ENCODE measurements at places on chromosomes 1 and 21.
A peak's percentile ranks its signal among the peaks of the same experiment; 100 is the strongest.

DNA sequence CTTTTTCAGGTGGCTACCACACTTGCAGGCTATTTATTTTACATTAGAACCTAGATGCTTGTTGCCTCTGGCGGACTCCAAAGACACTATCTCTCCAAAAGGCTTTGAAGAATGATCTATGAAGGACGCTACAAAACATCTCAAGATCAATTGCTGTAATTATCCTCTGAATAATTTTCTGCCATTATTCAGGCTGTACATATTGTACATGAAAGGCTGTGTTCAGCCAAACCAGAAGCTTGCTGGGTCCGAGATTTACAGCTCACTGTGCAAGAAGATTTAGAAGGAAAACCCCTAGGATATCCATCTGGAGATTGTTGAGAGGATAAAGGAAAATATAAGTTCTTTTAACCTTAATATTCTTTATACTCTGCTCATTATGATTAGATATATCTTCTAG is 523.6 kb upstream of the PLXNA2 start:
- no peak for DNase-seq

- no peak for DNase-seq
Measured at GRCh38 chr21:44880405-44881197, 7.1 kb upstream of the PTTG1IP start.

GRCh38 chr1:30036229-30036547 is 687.2 kb downstream of the MATN1 start:
- DNase-seq: no peak

DNA sequence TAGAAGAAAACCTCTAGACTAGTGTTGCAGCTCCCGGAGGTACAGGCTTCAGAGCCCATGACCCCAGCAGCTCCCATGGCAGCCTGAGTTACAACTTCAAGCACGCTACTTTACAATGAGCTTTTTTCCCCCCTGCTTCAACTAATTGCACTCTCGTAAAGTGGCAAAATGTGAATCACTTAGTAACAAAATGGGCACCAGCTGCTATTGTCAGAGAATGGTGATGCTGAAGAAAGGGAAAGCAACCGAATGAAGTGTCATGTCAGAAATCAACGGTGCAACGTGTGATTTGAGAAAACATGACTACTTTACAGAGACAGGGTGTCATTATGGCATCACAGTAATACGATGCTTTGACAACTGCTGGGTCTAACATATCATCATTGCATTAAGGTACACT is 40.5 kb downstream of the ESRRG start:
- DNase-seq: no peak

- no peak for DNase-seq
Measured at GRCh38 chr21:37863842-37864241, 52.4 kb downstream of the KCNJ6 start.

GRCh38 chr1:197451381-197451780 is 183.3 kb downstream of the CRB1 start:
- DNase-seq: no peak

GRCh38 chr1:116874733-116875249 is 34.9 kb upstream of the PTGFRN start:
- peak; percentile 37 for DNase-seq

DNA sequence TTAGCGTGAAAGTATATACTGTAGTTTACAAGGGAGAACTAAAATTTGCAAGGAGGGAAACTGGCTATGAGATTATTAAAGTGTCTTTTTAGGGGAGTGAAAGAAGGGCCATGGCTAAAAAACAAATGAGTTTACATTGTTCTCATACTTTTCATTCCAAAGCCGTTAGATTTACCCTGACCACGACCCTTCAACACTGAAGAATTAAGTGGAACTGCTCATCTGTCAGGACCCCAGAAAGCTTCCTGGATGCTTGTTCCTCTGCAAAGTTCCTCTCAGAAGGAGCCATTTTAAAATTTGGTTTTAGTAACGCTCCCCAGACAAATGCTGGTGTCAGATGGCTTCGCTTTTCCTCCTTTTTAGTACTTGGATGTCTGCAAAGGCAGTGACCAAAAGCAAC is 82.7 kb upstream of the ZBTB18 start:
- DNase-seq: peak; percentile 6

- DNase-seq: peak; percentile 1
Measured at GRCh38 chr1:74485622-74486021, 26.8 kb downstream of the LRRC53 start.

- no peak for DNase-seq
Measured at GRCh38 chr1:7869136-7869920, 16.5 kb upstream of the UTS2 start.

DNA sequence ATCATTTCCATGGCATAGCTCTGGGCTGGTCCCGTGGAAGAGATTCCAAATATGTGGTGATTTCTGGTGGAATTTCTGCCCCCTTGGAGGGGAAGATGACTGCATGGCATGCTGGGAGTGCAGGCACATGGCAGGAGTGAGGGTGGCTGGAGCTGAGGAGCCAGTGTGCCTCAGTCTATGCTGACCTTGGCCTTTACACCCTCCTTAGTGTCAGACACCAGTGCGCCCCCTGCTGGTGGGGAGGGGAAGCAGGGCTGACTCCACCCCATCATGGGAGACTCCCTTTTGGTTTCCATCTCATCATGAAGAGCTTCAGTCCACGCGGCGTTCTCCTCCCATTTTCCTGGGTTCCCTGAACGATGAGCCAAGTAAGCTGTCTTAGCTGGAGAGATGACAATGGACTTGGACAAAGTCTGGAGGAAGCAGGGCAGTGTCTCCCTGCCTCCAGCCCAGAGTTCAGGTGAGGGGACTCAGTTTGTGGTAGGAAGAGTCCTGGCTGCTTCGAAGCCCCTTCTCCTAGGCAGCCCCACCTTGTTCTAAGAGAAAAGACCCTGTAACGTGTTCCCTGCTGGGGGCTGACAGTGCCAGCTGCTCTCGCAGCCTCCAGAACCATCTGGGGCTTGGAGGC is 10.3 kb downstream of the ALX3 start:
- peak; percentile 53 for DNase-seq

GRCh38 chr1:166117776-166118175 is 49.0 kb downstream of the FAM78B start:
- no peak for DNase-seq

DNA sequence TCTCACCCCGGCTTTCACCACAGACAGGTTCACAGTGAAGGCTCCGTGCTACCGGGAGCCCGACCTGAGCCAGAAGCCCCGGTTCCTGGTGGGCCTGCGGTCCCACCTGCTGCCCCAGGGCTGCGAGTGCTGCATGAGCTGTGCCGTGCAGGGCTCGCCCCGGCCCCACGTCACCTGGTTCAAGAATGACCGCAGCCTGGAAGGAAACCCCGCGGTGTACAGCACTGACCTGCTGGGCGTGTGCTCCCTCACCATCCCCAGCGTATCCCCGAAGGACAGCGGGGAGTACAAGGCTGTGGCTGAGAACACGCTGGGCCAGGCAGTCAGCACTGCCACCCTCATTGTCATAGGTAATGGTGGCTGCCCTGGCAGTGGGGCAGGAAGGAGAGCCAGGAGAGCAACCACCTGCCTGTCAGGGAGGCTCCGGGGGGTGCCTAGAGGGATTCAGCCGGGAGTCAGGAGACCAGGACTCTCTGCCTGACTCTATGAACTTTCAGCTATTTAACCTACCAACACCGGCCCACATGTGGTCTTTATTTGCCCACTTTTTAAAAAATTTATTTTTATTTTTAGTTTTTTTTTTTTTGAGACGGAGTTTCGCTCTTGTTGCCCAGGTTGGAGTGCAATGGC is 36.4 kb downstream of the IGFN1 start:
- no peak for DNase-seq

DNA sequence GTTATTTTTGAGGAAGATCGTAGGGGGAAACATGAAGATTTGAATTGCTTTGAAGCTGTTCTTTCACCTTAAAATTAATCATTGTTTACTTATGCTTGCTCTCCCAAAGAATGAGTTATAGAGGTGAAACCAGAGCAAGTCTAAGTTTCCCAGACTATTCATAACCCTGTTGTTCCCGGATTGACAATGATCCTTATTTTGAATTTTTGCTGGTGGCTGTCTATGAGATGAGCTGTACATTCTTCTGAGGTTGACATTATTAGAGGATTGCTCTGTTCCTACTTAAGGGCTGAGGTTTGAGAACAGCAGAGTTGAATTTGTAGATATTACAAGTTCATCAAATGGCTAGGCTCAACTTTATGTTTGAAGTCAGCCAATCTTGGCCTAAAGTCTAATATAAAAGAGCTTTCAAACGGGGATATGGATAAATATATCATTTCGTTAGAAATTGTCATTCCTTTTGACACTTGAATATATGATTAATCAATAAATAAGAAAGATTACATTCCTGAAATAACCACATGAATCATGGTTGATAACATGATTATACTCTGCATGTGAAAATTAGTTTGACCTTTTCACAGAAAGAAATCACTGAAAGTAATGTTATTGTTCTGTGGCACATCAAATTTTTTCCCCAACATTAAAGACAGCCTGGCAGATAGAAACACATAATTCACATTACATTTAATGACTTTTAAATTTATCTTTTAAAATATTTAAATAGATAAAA is 19.1 kb upstream of the PDE4B start:
- peak; percentile 43 for DNase-seq

- DNase-seq: peak; percentile 67
Measured at GRCh38 chr1:89708751-89709375, 75.9 kb downstream of the LRRC8C start.

DNA sequence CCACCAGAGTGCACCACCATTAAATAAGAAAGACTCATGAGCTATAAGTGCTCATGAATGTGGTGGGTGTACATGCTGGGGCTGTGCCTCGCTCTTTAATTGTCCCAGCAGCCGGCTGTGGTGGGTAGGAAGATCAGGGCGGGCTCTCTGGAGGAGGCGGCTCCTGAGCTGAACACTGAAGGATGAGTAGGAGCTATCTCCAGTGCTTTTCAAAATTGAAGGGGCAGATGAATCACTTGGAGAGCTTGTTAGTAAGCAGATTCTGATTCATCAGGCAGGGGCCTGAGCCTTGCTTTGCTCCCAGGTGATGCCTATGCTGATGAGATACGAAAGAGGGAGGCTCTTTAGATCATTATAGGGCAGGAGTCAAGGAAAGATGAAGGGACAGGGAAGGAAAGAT is 54.1 kb downstream of the ETS2 start:
- peak; percentile 55 for DNase-seq

DNA sequence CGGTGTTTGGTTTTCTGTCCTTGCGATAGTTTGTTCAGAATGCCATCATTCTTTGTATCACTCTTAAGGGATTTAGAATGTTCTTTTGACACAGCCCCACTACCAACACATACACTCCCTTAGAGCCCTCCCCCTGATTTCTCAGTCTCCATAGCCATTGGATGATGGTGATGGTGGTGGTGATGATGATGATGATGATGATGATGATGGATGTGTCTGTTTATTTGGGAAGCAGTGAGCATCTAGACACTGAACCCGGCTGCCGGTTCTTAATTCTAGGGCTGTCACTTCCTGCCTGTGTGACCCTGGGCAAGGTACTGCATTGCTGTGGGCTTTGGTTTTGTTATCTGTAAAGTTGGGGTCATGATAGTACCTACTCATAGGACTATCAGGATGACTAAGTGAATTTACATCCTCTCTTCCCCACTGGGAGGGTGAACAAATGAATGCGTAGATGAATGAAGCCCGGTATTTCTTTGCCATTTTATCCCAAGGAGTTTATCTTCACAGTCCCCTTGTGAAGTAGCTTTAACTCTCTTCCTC is 100.7 kb downstream of the HUNK start:
- no peak for DNase-seq

GRCh38 chr1:154888757-154889156 is 18.7 kb upstream of the KCNN3 start:
- DNase-seq: no peak

GRCh38 chr21:16404776-16405175 is 675.0 kb downstream of the USP25 start:
- DNase-seq: no peak

DNA sequence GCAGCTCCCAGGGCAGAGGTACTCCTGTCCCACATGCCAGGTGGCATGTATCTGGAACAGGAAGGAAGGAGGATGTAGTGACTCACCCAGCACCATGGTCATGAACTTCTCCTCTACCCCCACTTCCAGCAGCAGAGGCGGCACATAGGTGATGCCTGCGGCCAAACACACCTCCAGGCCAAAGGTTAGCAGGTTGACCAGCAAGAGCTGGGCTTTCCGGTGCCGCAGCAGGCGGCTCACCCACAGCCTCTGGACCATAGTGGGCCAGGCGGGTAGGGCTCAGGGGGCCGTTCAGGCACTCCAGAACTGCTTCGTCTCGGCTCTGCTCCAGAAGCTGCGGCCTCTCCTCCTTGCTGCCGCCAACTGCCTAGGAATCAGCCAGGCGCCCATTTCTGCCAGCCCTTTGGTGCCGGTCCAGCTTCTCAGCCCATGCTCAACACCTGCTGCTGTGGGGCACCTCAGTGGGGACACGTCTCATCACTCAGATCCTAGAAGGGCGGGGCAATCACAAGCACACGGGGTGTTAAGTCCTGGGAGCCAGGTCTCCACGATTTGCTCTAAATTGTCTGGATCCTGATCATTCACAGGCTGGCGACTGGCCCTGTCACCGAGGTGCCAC is 15.8 kb downstream of the SLC45A3 start:
- peak; percentile 83 for DNase-seq

DNA sequence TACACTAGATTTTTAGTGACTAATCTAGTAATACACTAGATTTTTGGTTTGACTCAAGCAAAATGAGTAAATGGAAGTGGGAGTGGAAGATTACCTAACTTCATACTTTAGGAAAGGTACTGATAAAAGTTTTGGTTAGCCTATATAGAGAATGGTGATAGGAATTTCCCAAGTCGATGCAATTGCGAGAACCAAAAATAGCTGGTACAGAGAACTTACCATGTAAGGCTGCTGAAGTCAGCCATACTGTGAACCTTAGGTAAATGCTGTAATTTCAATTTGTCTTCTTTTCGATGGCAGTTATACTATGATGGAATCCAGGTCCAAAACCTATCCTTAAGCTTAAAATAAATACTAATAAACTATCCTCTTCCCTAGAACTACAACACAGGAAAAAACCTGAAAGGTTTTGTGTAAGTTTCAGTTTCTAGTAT is 4.6 kb downstream of the PNRC2 start:
- peak; percentile 27 for DNase-seq

GRCh38 chr1:226960944-226961765 is 21.1 kb downstream of the COQ8A start:
- no peak for DNase-seq

DNA sequence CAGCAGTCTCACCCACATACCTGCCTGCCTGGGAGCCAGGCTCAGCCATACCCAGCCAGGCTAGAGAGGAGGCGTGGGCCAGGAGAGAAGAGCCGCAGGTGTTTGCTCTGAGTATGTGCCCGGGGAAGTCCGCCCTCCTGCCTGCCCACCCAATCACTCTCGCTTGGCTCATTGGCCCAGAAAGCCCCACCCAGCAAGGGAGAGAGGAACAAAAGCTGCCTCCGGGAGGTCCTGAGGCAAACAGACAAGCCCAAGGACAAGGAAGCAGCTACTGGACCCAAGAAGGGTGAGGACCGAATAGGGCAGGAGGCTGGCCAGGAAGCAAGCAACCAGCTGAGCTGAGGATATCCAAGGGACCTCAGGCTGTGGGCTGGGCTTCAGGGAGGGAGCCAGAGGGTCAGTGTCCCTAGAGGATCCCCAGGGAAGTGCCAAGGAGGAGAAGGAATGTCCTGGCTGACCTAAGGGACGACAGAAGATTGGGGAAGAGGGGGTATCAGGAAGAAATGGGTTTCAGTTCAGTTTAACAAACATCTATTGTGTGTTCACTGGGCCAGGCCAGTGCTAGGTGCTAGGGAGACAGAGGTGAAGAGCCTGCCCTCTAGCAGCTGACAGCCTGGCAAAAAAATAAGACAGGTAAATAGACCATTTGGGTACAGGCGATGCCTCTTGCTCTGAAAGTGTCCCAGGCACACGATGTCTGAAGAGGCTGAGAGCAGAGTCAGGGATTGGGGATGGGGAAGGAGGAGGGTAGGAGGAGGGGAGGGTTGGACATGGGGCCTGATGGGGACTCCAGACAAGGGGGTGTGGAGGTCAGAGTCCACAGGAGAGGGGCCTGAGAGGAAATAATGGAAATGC is at the start of gene GJB4:
Gene GJB4 (plus strand): TSS at position 238 of the 855 bp plus-strand sequence. CDS start 1,515 bp downstream, outside the sequence.
- peak; percentile 76 for DNase-seq
